ENCODE measurements at places on chromosomes 7 and 10. TPM values are rescaled to one million over a fixed set of nuclear protein-coding genes. Genes with fewer than 3 reads are reported as not detected.

DNA sequence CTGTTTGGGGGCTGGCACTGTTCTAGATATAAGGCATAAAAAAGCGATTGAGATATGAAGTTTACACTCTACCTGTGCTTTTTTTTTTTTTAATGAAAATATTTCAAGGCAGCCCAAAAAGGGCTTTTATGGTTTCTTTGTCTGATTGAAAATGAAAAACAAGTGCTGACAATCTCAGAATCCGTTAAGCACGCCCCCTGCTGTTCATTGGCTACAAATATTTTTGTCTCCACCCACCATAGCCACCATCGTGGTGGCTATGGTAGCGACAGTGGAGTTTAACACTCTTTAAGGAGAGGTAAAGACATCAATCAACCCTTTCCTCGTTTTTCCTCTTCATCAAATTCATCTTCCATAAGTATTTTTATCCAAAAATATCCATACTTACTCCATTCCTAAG, 94.2 kb downstream of the CD36 start:
- DNase-seq, result no peak

DNA sequence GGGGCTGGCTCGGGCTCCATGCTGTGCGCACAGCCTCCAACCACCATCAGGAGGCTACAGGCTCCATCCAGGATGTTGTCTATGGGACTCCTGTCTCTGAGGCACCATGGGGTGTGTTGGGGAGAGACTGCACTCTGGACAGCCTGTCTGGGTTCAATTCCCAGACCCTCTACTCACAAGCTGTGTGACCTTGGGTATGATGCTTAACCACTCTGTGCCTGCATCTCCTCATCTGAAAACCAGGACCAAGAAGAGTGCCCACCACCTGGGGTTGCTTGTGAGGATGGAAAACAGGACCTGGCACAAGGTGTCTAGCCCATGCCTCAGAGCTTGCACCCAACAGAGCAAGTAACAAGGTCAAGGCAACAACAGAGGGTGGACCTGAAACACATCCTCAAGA, 109.8 kb downstream of the KCNMA1 start:
- DNase-seq, result no peak

DNA sequence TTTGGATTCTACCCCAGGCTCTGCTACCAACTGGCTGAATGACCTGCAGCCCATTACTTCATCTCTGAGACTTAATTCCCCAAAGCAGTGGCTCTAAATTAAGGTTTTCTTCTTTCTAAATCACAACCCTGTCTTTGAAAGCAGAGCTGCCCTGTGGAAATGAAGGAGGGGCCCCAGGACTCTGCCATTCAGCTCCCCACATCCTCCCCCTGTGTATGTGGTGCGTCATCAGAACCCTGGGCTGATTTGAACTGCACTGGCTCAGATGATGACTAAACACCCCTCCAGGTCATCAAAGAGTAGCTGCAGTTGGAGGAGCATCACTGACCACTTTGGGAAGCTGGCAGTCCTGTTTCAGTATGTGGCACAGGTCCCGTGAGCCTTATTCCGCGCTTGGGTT, 46.6 kb downstream of the BPGM start:
- DNase-seq, result no peak

DNA sequence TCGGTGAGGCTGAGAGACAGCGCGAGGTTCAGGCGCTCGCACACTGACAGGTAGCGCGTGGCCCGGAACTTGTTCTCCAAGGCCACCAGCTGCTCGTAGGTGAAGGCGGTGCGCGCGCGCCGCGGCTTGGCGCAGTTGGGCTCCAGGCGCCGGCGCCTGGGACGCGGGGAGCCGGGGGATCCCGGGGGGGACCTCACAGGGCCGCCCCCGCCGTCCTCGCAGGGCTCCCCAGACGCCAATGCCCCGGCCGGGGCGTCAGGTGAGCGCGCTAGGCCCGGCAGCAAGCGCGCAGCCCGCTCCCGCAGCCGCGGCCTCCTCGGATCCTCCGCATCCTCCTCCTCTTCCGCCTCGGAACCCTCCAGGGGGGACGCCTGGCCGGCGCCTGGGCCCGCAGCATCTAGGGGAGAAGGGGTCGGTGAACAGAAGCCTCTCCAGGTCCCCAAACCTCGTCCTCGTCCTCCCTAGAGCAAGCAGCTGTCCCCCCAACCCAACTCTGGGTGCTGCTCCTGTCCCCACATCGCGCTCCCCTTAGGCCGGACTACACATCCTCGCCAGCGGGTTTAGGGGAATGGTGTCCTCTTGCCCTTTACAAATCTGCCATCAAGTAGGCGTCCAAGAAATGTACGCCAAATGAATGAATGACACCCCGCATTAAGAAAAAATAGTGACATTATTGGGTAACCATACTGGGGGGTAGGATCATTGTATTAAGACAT, 1.9 kb downstream of the NKX1-2 start:
- no peak for DNase-seq

- no peak for DNase-seq
Measured at GRCh38 chr10:122999347-122999746, 9.2 kb downstream of the IKZF5 start.

The INTS15 gene
- 18.6 TPM for total RNA-seq

The CAMK2B gene
- total RNA-seq, result 33.6 TPM

Data from cerebellum (tissue), 4 donors.